Gastroesophageal sphincter (tissue), 4 donors: ENCODE measurements at places on chromosomes 3 and 15. TPM values are rescaled to one million over a fixed set of nuclear protein-coding genes. Genes with fewer than 3 reads are reported as not detected.

DNA sequence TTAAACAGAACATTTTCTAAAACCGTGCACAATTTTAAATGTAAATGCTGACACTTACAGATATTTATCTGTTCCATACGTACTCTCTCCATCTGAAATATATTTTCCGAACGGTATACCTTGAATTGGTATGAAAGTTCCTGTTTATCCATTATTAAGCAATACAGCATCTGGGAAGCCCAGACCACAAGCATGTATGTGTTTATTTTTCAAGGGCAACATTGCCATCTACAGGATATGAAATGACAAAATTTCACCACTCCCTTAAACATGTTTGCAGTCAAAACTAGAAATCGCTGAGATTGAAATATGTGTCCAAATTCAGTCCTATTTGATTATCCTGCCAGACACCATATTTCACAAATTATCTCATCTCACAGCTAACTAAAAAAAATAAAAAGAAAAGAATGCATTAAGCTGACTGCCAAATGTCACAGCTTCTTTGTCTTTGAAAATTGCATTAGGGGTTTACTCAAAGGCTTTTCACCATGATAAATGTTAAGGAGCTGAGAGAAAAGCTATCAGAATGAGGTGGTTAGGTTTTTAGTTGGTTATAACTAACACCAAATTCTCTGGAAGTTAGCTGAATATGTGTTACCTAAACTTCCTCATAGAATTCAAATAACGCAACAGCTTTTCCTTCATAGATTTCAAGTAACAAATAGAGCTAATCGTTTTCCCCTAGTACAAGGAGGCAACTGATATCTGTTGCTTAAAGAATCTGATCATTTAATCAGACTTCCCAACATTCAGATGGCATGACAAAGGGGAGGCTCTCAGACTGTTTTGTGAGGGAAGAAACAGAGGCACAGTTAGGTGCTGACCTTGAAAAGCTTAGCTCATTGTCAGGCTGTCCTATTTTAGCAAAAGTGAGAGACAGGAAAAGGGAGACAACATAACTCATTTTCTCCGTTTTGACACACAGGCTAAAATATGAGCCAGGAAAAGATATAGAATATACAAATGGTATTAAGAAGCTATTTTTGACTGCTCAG is 533.1 kb downstream of the TBL1XR1 start:
- ATAC-seq, result no peak

DNA sequence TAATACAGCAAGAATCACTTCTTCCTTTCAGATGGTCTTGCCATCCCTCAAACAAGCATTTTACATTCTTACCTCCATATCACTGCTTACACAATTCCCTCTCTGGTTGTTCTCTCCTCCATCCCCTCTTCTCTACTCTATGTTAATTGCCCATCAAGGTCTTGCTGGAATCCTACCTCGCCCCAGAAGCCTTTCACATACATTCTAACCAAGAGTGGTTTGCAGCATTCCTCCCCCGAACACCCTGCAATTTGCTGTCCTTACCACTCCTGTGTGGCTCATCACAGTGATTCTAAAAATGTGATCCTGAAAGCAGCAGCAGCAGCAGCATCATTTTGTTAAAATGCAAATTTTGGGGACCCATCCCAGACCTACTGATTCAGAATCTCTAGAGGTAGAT is 30.6 kb downstream of the TNIK start:
- no peak for ATAC-seq

DNA sequence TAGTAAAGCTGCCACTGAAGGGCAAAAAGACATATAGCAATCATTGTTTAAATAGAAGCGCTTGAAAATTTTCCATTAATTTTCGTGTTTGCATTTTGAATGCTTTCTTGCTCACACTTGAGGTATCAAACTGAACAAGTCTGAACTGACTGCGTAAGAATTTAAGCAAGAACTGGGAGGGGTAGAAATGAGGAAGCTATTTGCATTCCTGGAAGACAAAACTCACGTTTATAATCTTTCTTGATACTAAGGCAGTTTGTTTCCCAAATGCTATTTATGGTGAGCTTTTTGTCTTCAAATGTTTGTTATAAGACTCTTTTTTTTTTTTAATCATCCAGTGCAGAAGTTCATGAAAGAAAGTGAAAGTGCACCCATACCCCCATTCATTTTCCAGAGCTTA is 499.8 kb upstream of the TPRG1 start:
- no peak for ATAC-seq

- no peak for ATAC-seq
These were observed 189.8 kb downstream of the RYR3 start for GRCh38 chr15:33500432-33501195.

GRCh38 chr15:61724251-61724939 is 335.9 kb downstream of the VPS13C start:
- no peak for ATAC-seq

- no peak for ATAC-seq
These were observed 77.3 kb downstream of the CPN2 start for GRCh38 chr3:194273743-194274310.

CIB2 gene
- total RNA-seq, result 10.6 TPM

LAMB2 gene
- 600 TPM for total RNA-seq

- no peak for ATAC-seq
These were observed 85.3 kb upstream of the MYZAP start for GRCh38 chr15:57506422-57506821.
